Anterior cingulate cortex (tissue), 58 donors: ENCODE measurements at places on chromosomes 7 and 10.

- DNase-seq, result no peak
Observed at GRCh38 chr7:149823631-149824199, 14.5 kb upstream of the ZNF862 start.

GRCh38 chr10:131009791-131010190, 301.7 kb downstream of the TCERG1L start:
- DNase-seq, result no peak

- no peak for DNase-seq
Observed at GRCh38 chr7:112215787-112216186, 9.3 kb downstream of the ZNF277 start.

GRCh38 chr7:155416646-155417380, 41.1 kb upstream of the EN2 start:
- DNase-seq, result no peak
